ENCODE measurements at places on chromosomes 2 and 18. TPM values are rescaled to one million over a fixed set of nuclear protein-coding genes. Genes with fewer than 3 reads are reported as not detected.

GRCh38 chr18:5771343-5771742, 124.0 kb downstream of the TMEM200C start:
- H3K4me1 ChIP-seq, result peaks cover 11% of the 10 kb centered on the region
- no peak overlapping the region for H3K4me3 ChIP-seq
- no peak for DNase-seq
- H3K27me3 ChIP-seq, result peaks cover 6% of the 10 kb centered on the region

DNA sequence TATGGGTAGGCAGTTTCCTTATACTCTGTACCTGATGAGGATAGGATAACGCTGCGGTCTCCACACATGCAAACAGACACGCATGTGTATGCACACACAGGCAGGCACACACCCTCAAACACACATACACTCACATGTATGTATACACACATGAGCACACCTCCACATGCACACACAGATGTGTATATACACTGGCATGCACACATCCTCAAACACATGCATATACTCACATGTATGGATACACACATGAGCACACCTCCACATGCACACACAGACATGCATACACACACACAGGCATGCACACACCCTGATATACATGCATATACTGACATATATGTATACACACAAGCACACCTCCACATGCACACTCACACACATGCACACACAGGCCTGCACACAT, 267.8 kb upstream of the HDAC4 start:
- no peak overlapping the region for H3K27ac ChIP-seq
- no peaks in the 10 kb centered on the region for H3K4me1 ChIP-seq
- H3K27me3 ChIP-seq, result peaks cover 24% of the 10 kb centered on the region
- H3K36me3 ChIP-seq, result no peaks in the 10 kb centered on the region

DNA sequence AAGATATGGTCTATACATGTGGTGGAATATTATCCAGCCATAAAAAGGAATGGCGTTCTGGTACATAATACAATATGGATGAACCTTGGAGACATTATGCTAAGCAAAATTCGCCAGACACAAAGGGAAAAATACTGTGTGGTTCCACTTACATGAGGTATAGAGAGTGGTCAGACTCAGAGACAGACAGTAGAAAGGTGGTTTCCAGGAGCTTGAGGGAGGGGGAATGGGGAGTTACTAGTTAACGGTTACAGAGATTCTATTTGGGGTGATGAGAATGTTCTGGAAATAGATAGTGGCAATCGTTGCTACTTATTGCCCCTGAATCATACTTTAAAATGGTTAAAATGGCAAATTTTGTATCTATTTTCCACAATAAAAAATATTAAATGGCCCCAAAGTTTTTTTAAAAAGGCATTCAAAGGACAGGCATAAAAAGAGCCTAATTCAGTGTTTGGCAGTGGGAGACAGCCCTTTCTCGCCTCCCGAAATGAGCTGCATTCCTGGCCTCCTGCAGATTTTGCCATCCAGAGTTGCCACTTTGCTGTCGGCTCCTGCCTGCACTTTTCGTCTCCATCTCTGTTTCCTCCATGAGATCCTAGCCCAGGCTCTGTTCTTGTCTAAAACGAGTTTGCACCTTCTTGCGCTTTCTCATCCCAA, 13.5 kb downstream of the TNFRSF11A start:
- peaks cover 10% of the 10 kb centered on the region for H3K4me1 ChIP-seq
- no peak overlapping the region for H3K4me3 ChIP-seq
- no peaks in the 10 kb centered on the region for H3K36me3 ChIP-seq

GRCh38 chr18:28715206-28715605, 538.3 kb upstream of the CDH2 start:
- DNase-seq, result no peak
- no peak overlapping the region for H3K27ac ChIP-seq

Gene TFPI
- total RNA-seq, result 89.7 TPM

DNA sequence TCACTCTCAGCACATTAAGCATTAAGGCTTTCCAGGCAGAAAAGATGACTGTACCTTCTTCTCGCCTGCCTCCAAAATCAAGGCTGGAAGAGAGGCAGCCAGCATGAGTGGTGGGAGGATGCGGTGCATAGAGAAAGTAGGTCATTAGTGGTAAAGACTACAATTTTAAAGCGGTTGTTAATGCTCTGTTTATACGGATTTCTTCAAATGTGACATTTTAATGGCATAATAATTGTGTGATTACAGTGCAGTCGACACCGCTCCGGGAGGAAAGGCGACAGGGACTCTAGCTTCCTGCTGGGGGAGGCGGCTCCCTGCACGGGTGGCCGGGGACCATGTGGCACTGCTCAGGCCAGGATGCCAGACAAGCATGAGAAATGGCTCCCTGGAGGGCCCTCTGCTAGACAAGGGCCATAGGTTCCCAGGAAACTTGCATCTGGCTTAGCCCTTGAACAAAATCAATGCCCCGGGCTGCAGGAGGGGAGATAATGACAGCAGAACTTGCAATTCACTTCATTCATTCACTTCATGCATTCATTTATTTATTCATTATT, 129.6 kb downstream of the GALNT14 start:
- no peak for DNase-seq
- H3K27ac ChIP-seq, result no peak overlapping the region
- no peak overlapping the region for H3K4me3 ChIP-seq
- peaks cover 61% of the 10 kb centered on the region for H3K27me3 ChIP-seq
- H3K4me1 ChIP-seq, result peaks cover 9% of the 10 kb centered on the region
- no peaks in the 10 kb centered on the region for H3K36me3 ChIP-seq

DNA sequence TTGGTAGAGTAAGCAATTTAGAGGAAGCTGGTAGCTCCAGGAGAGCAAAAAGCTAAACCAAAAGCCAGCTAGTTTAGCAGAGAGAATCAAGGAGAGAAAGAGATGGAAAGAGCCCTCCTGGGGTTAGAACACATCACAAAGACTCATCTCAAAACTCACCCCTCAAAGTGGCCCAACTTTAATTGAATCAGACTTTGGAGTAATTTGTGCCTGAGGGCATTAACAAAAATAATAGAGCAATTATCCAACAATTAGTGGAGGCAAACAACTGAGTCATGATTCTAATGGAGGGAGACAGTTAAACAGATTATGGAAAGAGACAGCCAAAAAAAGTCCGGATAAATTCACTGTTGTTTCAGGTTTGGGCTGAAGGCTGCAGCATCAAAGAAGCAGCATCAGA, 417.4 kb downstream of the KCNJ3 start:
- no peaks in the 10 kb centered on the region for H3K4me1 ChIP-seq
- no peaks in the 10 kb centered on the region for H3K27me3 ChIP-seq
- no peak overlapping the region for H3K4me3 ChIP-seq

DNA sequence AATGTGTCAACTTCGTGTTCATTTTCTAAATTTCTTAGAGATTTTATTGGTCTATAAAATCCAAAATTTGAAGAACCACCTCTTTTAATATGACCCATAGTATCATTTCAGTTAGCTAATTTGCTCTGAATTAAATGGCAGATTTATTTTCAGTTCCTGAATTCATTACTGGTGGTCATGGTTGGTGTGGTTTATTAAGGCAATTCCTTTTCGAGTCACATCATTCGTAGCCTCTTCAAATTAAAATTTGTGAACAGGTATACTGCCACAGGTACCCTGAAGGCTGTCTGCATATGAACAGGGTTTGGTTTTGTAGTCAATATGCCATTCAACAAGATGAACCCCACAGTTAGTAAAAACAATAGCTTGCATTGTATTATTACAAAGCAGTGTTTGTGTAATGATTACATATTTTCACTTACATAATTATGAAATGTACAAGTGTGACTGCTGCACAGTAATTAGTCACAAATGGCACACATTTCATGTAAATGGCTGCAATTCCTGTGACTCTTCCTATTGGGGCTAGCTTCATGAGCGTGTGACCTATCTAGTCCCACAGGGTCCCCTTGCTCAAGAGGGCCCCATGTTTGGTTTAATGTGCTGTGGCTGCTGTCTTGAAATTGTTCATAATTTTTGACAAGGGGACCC, 48.9 kb downstream of the CDC42EP3 start:
- no peak for DNase-seq
- no peaks in the 10 kb centered on the region for H3K27me3 ChIP-seq
- H3K36me3 ChIP-seq, result no peaks in the 10 kb centered on the region
- H3K27ac ChIP-seq, result no peak overlapping the region
- no peak overlapping the region for H3K4me3 ChIP-seq

Gene ARHGAP15
- total RNA-seq, result 0.38 TPM

DNA sequence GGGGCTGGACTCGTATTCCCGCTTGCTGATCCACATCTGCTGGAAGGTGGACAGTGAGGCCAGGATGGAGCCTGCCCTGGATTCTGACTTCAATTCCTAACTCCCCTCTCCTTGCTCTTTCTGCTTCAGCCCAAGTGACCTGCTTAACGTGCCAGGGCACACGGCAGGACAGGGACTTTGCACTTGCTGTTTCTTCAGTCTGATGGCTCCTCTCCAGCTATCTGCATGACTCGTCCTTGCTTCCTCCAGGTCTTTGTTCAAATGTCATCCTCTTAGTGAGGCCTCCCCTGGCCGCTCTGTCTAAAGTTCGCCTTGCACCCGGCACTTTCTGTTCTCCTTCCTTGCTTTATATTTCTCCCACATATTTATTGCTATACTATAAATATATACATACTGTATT, 357.6 kb downstream of the MTX2 start:
- peaks cover 68% of the 10 kb centered on the region for H3K27me3 ChIP-seq
- H3K36me3 ChIP-seq, result no peaks in the 10 kb centered on the region
- no peak for DNase-seq
- H3K4me1 ChIP-seq, result peaks cover under 1% of the 10 kb centered on the region

Measured in mesothelial cell of epicardium (in vitro differentiated cells).